CD4-positive, alpha-beta T cell treated with Interleukin-6 for 4 hours (primary cell): ENCODE measurements at places on chromosomes 1 and 21.

DNA sequence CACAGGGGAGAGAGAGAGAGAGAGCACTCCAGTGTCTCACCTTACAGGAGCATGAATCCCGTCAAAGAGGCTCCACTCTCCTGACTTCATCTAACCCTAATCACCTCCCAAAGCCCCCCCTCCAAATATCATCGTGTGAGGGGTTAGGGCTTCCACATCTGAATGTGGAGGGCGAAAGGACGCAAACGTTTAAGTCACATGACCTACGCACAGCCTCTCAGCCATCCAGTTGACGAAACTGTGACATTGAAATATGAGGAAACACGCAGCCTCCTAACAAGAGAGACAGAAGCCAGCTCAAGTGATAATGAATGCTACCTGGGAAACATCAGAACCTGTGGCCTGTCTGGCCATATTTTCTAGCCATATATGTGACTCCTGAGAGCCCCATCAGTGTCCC, 63.7 kb downstream of the MATN1 start:
- DNase-seq, result no peak

- peak; percentile 13 for DNase-seq
Measured at GRCh38 chr1:111214074-111214801, 13.3 kb upstream of the CHI3L2 start.

GRCh38 chr1:8910914-8911313, 32.4 kb upstream of the ENO1 start:
- no peak for DNase-seq

DNA sequence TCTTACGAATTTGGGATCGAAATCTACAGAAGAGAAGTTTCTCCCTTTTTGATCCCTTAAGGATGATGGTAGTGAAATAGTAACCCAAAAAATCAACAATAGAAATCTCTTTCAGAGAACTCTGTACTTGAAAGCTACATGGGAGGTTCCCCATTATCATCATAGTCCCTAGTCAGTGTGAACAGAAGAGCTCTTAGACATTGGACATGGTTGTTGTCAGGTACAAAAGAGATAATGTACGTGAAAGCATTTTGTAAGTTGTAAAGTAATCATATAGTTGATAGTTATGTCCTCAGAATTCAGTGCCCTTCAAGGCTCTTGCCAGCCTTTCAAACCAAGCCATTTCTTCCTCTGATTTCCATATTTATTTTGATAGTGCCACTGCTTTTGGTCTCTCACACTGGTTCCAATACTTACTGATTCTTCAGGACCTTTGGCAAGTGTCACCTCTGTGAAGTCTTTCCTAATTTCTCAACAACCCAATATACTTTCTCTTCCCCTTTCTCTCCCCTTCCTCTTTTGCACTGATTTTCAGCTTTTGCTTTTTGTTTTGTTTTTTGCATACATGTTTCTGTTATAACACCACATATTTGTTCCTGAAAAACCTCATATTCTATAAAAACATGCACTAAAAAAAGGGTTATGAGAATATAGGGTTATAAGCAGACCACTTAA, 22.4 kb downstream of the VPS45 start:
- no peak for DNase-seq

DNA sequence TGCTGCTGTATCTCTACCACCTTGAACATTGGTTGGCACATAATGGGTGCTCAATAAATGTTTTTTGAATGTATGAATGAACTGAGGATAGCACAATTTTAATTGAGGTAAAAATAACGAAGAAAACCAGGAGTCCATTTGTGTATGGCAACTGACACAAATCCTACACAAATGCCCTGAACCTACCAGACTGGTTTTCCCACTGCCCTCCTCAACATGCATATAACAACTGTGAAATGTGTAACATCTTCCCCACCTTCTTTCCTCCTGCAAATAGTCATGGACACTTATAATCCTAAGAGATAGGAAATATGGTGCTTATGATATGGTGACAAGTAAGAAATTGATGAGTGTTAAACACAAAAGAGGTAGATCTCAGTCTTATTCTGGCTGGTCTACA, 9.9 kb upstream of the LMO4 start:
- no peak for DNase-seq

GRCh38 chr1:221699577-221699976, 42.3 kb downstream of the DUSP10 start:
- DNase-seq, result no peak

GRCh38 chr1:155168456-155169210, 4.5 kb downstream of the KRTCAP2 start:
- no peak for DNase-seq

- DNase-seq, result no peak
Measured at GRCh38 chr1:86756062-86756406, 51.7 kb downstream of the SH3GLB1 start.

DNA sequence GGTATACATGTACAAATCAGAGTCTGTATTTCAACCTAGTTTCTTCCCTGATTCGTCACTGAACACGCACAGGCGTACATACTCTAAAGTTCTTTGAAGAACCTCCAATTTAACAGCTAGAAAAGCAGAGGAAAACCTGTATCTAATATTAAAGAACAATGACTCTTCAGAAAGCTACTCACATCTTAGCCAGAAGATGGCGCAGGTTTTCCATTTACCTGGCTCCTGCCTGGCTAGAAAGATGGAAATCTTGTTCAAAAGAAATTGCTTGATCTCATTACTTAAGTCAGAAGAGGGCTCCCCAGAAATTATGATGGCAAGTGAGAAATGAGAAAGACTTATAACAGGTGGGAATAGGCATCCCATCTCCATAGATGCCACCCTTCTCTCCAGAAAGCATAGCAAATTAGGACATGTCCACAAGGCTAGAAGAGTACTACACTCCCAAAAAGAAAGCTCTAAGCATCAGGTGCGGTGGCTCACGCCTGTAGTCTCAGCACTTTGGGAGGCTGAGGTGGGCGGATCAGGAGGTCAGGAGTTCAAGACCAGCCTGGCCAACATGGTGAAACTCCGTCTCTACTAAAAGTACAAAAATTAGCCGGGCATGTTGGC, 19.0 kb upstream of the L1TD1 start:
- DNase-seq, result peak; percentile 45

DNA sequence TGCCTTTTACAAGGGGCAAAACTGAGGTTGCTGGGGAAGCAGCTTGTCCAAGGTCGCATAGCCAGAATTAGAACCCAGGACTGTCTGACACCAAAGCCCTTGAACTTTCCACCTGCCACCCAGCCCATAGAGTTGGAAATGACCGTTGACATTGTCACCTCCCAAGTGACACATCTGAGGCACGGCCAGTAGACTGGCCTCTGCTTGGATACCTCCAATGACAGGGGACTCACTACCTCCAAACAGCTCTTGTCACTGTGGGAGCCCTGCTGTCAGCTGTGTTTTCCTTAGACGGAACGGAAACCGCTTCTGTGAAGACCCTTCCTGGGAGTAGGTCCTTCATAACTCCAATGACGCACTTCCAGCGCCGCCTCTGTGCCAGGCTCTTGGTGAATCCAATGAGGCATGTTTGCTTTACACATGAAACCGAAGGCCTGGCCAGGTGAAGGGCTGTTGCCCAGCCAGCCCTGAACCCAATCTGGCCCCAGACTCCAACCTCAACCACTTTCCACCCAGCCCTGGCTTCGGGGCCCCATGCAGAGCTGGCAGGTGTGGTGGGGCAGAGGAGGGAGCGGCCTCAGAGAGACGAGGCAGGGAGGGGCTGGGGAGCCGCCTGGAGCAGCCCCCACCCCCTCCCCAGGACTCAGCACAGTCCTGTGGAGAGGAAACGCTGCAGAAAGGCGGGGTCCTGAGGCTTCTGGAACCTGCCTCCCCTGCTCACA, 109.2 kb upstream of the IFFO2 start:
- no peak for DNase-seq

DNA sequence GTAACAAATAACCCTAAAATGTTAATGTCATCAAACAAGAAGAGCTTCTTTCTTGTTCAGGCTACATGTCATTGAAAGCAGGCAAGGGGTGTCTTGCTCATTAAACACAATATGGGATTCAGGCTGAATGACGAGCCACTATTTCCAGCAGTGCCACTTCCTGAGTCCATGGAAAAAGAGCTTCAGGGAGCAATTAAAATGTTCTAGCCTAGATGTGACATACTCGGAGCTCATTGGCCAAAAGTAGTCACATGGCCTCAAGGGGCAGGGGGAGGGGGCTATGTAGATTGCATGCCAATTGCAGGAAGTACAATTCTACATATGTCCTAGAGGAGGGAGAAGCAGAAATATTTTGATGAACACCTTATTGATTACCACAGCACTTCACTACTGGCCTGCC, 685.3 kb upstream of the ADGRL2 start:
- DNase-seq, result no peak

- peak; percentile 13 for DNase-seq
Measured at GRCh38 chr1:212291505-212292134, 6.4 kb downstream of the PPP2R5A start.

GRCh38 chr1:55055084-55055882, 15.9 kb downstream of the PCSK9 start:
- DNase-seq, result no peak

GRCh38 chr1:170668209-170669106, 4.5 kb downstream of the PRRX1 start:
- DNase-seq, result no peak

DNA sequence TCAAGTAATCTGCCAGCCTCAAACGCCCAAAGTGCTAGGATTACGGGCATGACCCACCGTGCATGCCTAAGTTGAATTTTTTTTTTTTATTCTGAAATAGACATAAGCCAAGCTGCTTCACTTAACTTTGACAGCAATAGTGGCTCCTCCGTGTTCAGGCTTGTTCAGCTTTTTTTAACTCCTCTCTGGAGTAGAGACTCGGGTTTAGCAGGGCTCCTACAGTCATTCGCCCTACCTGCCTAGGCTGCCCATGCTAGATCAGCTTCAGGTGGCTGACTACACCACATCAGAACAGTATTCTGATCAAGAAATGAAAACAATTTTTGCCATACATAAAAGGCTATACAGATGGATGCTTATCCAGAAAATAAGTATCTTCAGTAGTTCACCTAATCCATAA, 14.7 kb downstream of the ARID4B start:
- peak; percentile 32 for DNase-seq

GRCh38 chr1:67616394-67616985, 68.5 kb upstream of the GADD45A start:
- DNase-seq, result no peak

- DNase-seq, result no peak
Measured at GRCh38 chr1:11753555-11754208, 8.3 kb upstream of the C1orf167 start.

- no peak for DNase-seq
Measured at GRCh38 chr1:110074166-110074565, 3.7 kb upstream of the ALX3 start.

GRCh38 chr1:21035794-21036193, 140.9 kb downstream of the EIF4G3 start:
- DNase-seq, result no peak

DNA sequence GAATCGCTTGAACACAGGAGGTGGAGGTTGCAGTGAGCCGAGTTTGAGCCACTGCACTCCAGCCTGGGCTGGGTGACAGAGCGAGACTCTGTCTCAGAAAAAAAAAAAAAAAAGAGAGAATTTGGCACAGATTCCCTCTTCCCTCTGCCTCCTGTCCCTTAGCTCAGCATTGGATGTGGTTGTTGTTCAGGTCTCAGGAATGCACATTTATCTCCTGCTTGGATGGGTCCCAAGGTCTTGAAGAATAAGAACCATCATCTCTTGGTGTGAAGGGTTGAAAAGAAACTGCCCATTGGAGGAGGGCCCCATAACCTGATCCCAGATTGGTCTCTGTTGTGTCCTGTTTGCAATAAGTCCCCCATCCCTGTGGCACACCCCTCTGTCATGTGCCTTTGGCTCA, 34.9 kb downstream of the UBIAD1 start:
- DNase-seq, result no peak

GRCh38 chr1:224901087-224901810, 28.2 kb upstream of the DNAH14 start:
- no peak for DNase-seq

DNA sequence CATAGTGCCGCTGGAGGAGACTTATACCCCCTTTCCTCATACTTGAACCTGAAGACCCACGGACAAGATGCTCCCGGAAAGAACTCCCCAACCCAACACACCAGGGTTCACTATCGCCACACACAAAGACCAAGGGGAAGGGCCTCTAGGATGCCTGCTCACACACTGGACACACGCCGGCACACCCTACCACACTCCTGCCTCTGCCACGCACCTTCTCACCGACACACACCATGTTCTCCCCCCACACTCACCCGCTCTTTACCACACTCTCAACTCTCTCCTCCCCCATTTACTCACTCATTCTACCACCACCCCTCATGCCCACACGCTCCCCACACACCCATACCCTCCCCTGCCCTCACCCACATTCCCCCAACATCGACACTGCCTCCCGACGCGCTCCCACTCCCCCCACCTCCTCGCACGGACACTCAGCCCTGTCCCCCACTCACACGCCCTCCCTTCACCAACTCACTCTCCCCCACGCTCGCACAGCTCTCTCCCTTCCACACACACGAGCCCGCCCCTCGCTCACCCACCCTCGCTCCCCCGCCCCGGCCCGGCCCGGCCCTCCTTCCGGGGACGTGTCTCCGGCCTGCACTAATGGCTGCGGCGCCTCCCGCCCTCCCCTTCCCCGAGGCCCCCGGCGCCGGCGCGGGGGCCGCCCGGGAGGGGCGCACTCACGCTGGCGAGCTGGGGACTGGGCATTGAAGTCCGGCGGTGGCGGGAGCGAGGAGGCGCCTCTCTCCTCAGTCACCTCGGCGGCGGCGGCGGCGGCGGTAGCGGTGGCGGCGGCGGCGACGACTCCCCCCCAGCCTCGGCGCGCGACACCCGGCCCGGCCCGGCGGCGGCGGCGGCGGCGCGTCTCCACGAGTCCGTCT, 626 bp downstream of the PTP4A2 start:
- peak; percentile 84 for DNase-seq

DNA sequence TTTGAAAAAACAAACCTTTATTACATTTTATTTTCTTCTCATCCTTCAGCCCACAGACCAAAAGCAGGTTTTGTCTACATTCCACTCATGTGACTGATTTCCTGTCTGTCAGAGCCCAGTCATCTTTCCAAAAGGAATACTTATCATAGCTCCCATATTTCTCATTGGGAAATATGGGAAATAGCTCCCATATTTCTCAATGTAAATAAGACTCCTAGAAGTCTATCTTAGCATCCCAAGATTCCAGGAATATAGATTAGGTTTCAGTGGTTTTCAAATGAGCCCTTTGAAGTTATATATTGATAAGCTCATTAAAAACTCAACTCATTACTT, 19.1 kb upstream of the NRDC start:
- no peak for DNase-seq

DNA sequence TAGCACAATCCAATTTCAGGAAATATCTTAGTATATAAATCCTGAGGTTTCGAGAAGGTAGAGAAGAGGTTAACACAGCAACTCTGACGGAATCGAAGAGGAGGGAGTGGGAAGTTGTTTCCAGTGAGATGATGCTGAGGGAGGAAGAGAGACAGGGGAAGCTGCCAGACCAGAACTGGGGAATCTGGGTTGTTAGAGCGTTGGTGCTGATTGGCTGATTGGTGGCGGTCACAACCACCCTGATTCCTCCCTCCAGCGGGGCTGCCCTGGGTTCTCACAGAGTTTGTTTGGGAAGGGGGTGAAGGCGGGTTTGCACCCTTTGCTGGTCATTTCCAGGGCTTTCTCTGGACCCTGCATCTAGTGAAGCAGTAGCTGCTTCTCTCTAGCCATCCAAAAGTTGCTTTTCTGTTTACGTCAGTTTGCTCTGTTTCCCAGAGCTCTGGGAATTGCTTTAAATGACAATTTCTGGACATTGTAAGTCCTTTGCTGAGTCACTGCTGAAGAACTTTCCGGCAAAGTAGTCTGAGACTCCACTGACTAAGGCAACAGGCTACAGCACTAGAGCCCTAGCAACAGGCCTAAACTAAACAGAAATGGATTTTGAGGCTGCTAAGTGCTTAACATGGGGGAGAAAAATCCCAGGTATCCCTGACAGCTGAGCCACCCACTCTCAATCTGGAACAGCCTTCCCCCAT, 90.1 kb downstream of the TENT5C start:
- no peak for DNase-seq

- DNase-seq, result no peak
Measured at GRCh38 chr1:1370771-1371300, 4.2 kb downstream of the AURKAIP1 start.
